ENCODE measurements at places on chromosomes 4 and X.

DNA sequence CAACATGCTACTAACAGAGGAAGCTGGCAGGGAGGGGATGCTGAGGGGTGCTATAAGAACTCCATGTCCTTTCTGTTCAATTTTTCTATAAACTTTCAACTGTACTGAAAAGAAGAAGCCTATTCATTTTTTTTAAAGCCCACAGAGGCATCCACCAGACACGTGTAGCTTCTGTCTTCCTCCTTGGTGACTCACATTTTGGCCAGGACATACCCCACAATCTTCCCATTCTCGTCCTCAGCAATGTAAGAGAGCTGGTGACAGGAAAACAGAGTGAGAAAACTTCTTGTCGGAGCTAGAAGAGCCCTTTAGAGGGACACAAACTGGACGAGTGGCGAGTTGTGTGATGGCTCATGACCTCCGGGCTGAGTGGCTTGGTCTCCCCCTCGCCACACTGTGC, 1.1 kb downstream of the NAA10 start:
- DNase-seq = no peak

- no peak for DNase-seq
These were observed 390.0 kb downstream of the FAT4 start for GRCh38 chr4:125704726-125705125.

DNA sequence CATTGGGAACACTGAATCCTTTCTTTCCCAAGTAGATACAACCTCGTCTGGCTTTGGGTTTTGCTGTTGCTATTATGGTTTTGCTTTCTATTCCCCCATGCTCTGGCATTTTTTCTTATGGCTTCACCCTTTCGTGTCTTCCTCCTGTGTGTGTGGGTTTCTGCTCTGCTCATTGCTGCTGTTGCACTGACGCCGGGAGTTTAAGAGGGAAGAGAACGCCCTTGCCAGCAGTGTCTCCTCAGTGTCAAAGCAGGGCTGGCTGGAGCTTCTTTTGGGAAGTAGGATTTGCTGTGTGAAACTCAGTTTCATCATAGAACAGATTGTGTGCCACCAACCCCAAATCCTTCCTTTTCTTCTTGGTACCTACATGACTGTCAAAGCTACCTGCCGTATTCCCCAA, 63.7 kb downstream of the CLDN22 start:
- no peak for DNase-seq

- DNase-seq = no peak
These were observed 403.8 kb downstream of the FSTL5 start for GRCh38 chr4:161760008-161760407.

DNA sequence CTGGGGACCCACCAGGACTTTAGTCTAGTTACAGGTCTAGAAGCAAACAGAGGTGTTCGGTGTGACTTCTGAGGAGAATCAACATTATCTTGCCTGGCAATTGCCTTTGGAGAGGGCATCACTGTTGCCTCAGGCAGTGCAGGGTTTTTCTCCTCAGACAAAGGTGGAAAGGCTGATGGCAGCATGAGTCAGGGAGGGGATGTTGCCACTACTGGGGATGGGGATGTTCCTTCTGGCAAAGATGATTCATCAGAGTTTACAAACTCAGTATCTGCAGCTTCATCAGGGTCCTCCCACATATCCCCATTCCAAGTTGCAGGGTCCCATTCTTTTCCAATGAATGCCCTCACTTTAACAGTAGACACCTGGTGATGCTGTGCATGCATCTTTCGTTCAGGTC, 91.3 kb upstream of the GALNTL6 start:
- no peak for DNase-seq

GRCh38 chrX:7085879-7086278, 61.6 kb upstream of the STS start:
- no peak for DNase-seq

DNA sequence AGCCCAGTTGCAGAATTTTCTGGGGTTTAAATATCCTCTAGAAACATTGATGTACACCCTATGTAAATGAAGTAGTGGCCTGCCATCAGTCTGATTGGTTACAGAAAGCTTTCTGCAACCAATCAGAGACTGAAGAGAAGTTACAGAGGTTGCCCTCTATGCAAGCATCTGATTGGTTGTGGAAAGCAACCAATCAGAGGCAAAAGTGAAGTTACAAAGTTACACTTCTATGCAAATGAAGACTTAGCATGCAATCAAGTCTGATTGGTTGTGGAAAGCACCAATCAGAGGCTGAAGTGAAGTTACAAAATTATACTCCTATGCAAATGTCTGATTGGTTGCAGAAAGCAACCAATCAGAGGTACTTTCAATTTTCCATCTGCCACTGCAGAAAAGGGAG, 51.9 kb upstream of the USP9X start:
- DNase-seq = no peak

All from NCI-H187 (cell line).